ENCODE measurements at places on chromosomes 13 and 19.
A peak's percentile ranks its signal among the peaks of the same experiment; 100 is the strongest.

DNA sequence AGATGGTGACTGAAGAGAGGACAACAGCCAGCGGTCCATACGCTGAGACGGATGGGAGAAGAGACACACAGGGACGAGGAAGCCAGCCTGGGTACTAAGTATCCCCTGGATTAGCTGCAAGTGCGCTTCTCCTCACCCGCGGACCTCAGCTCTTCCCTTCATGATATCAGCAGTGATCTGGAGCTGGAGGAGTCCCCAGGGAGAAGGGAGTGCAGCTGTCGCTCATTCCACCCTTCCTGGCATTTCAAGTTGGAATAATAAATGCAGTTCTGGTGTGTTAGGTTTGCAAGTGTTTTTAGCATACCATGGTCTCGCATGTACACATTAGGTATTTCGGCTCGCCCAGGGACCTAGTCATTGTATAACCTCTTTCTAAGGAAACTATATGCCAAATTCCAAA lies 88.5 kb upstream of the C1QTNF9B start:
- DNase-seq = no peak

GRCh38 chr13:70623239-70623638 lies 515.0 kb upstream of the KLHL1 start:
- DNase-seq = peak; percentile 36

DNA sequence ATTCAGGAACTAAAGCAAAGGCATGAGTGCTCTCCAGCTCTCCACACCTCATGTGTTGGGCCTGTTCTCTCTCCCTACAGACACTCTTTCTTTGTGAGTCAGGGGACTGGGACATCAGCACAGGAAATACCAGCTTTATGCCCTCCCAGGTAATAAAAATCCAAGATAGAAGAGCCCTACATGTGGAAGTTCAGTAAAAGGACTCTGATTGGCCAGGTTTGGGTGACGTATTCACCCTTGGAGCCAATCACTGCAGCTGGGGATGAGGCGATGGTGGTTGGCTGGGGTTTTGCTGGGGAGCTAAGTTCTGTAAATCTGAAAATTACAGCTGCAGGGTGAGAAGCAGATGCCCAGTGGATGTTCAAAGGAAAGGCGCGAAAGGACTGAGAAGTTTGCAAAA lies 32.5 kb downstream of the CCDC70 start:
- no peak for DNase-seq

DNA sequence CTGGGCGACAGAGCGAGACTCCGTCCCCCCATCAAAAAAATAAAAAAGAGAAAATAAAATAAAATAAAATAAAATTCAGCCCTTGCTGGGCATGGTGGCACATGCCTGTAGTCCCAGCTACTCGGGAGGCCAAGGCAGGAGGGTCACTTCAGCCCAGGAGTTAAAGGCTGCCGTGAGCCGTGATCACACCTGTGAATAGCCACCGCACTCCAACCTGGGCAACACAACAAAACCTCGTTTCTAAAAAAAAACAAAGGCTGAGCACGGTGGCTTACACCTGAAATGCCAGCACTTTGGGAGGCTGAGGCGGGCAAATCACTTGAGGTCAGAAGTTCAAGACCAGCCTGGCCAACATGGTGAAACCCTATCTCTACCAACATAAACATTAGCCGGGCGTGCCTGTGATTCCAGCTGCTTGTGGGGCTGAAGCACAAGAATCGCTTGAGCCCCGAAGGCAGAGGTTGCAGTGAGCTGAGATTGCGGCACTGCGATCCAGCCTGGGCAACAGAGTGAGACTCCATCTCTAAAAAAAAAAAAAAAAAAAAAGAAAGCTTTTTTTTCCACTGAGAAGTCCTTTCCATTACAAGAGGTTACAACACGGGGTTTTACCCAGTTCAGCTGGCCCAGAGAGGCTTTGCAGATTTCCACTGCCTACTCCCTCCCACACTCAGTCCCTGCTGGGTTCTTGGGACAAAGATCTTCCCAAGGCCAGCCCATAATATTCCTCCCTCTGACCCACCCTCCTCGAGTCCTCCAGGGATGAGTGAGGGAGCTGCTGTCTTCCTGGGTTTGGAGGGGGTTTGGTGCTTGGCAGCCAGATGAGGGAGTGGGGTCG lies 6.4 kb downstream of the ANGPTL4 start:
- no peak for DNase-seq

Measured in fibroblast of pulmonary artery (primary cell).